ENCODE measurements at places on chromosomes 7 and 10.
A peak's percentile ranks its signal among the peaks of the same experiment; 100 is the strongest.

- DNase-seq = no peak
These were observed 1.3 kb downstream of the INSYN2A start for GRCh38 chr10:127195041-127195506.

GRCh38 chr7:151775547-151776443 lies 101.1 kb downstream of the PRKAG2 start:
- peak; percentile 17 for DNase-seq

DNA sequence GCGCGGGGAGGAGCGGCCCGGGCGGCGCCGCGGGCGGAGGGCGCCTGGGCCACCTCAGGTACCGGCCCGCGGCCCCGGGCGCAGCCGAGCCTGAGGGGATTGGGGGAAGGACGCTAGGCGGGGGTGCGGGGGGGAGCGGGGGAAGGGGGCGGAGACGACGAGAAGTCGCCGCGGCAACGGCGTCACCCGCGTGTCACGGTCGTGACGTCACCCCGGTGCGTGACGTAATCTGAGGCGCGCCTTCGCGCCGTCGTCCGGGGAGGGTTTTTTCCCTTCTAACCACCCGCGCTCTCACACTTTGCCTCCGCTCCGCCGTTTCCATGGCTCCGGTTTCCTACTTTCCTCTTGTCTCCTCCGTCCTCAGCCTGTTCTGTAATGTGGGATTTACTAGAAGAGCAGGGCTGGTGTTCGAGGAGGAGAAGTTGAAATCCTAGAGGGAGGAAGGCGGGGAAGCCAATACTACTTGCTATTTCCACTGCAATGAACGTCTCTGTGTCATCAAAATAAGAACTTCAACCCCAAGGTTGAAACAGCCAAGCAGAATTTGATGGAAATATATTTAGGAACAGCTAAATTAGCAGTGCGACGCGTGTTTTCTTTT lies at the start of gene BRAF:
Gene BRAF, minus strand, starts transcription at position 109 of the 601 bp plus-strand sequence. CDS start 226 bp downstream, outside the sequence.
- DNase-seq = peak; percentile 98

DNA sequence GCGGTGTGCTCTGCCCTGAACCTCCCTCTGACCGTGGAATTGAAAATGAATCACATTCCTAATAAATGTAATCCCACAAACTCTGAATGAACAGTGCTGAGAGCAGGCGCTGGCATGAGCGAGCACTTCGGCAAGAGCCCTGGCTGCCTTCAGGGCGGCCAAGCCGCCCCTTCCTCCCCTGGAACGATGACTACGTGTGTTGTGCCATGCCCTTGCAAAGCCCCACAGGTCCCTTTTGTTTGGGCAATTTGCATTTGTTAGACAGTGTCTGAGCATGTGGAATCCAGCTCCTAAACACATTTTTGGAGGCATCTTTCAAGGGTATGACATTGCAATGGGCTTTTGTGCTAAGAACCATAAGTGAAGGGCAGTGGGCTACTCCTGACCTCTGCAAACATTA lies 95.6 kb upstream of the MKI67 start:
- no peak for DNase-seq

GRCh38 chr10:77981281-77981680 lies 48.0 kb downstream of the POLR3A start:
- no peak for DNase-seq

DNA sequence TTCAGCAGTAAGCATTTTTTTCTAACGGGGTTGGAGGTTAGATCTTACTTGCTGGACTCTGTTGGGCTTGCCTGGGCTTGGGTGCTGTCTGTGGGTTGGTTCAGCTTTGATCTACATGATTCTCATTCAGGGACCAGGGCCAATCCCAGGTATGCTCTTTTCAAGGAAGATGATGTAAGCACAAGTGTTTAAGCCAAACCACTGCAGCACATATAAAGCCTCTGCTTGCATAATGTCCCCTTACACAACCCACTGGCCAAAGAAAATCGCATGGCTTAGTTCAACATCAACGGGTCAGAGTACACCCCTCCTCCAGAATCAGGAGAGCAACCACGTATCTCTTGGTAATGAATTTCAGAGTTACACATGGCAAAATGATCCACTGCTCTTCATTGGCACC lies 83.9 kb downstream of the DNAJB9 start:
- no peak for DNase-seq

DNA sequence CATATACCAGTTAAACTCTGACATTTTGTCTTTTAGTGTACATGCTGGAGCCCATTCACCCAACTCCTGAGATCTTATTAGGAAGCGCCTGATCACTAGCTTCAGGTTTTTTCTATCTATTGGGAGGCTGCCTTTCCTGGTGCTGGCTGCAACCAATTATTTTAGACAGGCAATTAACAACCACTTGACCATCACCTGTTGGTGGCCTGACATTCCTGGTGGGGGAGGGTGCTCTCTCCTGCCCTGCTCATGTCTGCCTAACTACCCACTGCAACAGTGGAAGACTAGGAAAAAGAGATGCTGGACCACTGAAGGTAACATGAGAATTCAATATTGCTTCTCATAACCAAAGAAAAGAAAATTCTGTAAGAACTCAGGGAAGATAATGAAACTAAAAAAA lies 190.3 kb upstream of the GRM3 start:
- no peak for DNase-seq

- peak; percentile 90 for DNase-seq
These were observed 26.4 kb upstream of the GNA12 start for GRCh38 chr7:2870471-2870931.

GRCh38 chr7:1193593-1194424 lies 33.8 kb upstream of the ZFAND2A start:
- DNase-seq = peak; percentile 54

DNA sequence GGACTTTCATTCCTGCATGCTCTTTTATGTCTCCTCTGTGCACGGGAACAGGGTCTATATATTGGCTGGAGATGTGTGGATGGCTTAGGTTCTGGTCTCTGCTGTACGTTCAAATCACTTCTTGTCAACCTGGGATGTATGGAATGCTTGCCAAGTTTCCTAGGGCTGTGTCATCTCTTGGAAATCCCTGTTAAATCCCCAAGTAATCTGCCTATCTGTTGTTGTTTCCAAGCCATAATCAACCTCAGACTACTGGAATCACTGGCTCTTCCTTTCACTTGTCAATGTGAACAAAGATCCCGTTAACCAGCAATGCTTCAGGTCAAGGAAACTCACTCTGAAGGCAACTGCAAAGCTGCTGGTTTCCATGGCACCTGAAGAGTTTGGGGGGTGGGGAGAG lies 93.3 kb upstream of the FAM171A1 start:
- no peak for DNase-seq

DNA sequence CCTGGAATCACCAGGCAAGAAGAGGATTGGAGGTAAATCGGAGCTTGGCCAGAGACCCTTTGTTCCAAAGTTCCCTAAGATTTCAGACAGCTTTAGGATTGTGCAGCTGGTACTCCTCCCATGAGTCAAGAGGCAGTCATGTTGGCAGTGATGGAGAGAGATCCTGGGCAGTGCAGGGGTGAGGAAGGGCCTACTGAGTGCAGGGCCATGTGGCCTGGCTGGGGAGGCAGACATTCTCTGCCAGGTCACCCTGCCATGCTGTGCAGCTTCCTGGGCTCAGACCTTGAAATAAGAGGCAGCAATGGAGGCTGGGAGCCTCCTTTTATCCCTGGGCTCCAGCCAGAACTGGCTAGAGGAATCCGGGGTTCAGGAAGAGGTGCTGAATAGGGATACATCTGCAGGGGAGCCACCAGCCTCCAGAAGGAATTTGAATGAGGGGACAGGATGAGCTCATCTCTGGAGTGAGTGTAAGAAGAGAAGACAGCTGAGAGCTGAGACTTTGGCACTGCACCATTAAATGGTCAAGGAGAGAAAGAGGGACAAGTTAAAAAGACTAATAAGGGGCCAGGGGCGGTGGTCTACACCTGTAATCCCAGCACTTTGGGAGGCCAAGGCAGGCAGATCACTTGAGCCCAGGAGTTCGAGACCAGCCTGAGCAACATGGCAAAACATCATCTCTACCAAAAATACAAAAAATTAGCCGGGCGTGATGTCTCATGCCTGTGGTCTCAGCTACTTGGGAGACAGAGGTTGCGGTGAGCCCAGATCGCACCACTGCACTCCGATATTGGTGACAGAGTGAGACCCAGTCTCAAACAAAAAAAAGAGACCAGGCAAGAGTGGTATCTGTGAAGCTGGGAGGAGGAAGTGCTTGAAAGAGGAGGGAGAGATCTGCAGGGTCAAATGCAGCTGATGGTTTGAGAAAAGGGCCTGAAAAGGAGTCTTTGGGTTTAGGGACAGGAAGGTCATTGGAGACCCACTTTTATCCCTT lies 12.0 kb downstream of the SFTPD start:
- DNase-seq = no peak

- no peak for DNase-seq
These were observed 6.0 kb downstream of the PRXL2A start for GRCh38 chr10:80414142-80414895.

GRCh38 chr10:1346201-1346600 lies 290.0 kb downstream of the WDR37 start:
- no peak for DNase-seq

DNA sequence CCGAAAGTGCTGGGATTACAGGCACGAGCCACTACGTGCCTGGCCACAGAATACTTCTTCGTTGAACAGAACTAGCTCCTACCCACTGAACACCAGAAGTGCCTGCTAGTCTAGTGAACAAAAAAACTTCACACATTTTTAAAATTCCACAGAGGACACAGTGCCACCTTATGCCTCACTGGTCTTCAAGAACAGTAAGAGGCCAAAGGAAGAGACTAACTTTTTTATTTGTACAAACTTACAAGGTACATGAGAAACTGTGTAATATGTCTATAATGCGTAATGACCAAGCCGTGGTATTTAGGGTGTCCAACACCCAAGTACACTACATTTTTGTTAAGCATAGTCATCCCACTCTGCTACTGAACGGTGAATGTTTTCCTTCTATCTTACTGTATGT lies 144.4 kb upstream of the PTER start:
- no peak for DNase-seq

GRCh38 chr7:139645572-139646523 lies 122.4 kb downstream of the CLEC2L start:
- DNase-seq = peak; percentile 94

GRCh38 chr7:40799-41750 lies 151.3 kb upstream of the FAM20C start:
- peak; percentile 48 for DNase-seq

DNA sequence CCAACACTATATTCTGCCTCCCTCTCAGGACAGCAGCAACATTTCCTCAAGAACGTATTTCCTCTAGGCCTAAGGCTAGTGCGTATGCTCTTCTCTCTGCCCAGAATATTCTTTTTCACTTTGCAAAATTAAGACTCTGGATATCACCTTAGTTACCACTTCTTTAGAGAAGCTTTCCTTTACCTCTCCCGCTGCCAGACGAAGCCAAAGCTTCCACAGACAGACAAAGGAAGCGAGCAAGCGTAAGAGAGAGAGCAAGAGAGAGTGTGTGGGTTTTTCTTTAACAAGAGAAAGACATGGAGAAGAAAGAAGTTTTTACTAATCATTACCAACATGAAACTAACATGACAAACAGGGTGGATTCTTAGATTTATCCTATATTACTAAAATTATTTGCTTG lies 64.1 kb downstream of the P4HA1 start:
- DNase-seq = no peak

DNA sequence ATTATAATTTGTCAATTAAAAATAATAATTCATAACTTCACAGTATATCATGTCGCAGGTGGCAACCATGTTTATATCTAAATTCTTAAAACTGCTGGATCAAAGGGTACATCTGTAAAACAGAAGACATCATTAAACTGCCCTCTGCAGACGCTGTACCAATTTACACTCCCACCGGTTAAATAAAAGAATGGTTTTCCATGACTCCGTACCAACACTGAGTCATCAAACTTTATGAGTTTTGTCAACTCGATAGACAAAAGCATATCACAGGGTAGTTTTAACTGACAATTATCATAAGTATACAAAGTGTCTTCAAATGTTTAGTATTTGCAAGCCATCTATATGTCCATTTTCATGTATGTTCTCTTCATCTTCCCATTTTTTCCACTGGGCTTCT lies 5.7 kb upstream of the GSTK1 start:
- no peak for DNase-seq

DNA sequence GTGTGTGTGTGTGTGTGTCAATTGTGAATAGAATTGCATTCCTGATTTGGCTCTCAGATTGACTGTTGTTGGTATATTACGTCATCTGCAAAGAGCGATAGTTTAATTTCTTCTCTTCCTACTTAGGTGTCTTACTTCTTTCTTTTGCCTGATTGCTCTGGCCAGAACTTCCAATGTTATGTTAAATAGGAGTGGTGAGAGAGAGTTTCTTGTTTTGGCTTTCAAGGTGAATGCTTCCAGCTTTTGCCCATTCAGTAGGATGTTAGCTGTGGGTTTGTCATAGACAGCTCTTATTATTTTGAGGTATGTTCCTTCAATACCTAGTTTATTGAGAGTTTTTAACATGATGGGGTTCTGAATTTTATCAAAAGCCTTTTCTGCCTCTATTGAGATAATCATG lies 34.2 kb upstream of the PRSS37 start:
- DNase-seq = no peak

DNA sequence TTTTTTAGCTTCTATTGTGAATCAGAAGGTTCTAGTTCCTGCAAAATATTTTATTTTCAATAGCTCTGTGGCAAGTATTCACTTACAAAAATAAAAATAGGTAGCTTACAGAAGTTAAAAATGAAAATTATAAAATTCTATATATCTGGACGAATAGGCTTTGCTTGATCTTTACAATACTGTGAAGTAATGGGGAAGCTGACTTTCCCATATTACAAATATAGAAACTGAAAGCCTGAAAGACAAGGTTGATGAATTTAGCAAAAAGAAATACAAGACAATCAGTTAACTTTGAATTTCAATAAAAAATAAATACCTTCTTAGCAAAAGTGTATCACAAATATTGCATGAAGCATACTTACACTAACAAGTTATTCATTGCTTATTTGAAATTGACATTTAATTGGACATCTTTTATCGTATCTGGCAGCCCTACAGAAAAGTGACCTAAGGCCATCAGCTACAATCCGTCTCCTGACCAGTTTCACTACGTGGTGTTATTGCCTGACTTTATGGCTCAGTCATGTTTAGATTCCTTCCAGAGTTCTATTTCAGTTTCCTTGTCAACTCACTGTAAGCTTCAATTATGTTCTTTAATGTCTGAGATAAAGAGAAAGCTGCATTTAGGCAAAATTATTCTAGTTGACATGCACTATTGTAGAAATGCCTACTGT lies 310.5 kb upstream of the HGF start:
- DNase-seq = no peak

- DNase-seq = no peak
These were observed 191.5 kb downstream of the CELF2 start for GRCh38 chr10:11208908-11209829.

- DNase-seq = no peak
These were observed 50.3 kb upstream of the CFAP46 start for GRCh38 chr10:132992433-132993215.

DNA sequence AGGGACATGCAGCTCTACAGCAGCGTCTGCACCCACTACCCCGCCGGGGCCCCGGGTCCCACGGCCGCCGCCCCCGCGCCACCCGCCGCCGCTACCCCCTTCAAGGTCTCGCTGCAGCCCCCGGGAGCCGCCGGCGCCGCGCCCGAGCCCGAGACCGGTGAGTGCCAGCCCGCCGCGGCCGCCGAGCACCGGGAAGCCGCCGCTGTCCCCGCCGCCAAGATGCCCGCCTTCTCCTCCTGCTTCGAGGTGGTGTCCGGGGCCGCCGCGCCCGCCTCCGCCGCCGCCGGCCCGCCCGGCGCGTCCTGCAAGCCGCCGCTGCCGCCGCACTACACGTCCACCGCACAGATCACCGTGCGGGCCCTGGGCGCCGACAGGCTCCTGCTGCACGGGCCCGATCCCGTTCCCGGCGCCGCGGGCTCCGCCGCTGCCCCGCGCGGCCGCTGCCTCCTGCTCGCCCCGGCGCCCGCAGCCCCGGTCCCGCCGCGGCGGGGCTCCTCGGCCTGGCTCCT lies 631 bp downstream of the OTUD1 start:
- no peak for DNase-seq

GRCh38 chr10:88196291-88196690 lies 332.9 kb downstream of the PTEN start:
- no peak for DNase-seq

All from aorta (tissue), 5 donors.